ENCODE measurements at places on chromosomes 16 and 17.

DNA sequence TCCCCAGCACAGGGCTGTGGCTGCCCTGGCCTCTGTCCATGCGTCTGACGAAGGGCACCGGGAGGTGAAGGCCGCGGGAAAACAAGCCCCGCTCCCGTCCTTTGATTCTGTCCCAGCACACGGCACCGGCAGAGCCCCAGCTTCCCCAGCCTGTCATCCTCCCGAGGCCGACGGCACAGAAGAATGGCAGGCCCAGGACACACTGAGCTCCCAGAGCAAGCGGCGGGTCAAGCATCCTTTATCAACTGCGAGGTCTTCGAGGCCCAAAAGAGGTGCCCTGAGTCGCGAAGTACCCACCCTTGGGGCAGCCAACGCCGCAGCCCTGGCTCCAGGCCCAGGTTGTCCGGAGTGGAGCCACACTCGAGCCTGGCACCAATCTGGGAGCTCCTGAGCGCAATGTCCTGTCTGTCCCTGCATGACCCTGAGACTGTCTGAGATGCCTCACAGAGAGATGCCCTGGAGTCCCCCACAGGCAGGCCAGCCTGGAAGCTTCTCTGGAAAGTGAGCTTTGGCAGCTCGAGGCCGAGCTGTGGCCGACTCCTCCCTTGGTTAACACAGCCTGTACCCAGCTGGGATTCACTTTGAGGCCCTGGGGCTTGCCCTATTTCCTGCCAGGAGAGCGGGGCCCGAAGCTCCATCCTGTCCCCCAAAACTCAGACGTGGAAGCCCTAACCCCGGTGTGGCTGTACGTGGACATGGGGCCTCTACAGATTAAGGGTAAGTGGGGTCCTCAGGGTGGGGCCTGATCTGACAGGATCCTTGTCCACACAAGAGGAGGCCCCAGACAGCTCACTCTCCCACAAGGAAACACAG, 23.3 kb downstream of the SLC7A5 start:
- DNase-seq, result no peak

DNA sequence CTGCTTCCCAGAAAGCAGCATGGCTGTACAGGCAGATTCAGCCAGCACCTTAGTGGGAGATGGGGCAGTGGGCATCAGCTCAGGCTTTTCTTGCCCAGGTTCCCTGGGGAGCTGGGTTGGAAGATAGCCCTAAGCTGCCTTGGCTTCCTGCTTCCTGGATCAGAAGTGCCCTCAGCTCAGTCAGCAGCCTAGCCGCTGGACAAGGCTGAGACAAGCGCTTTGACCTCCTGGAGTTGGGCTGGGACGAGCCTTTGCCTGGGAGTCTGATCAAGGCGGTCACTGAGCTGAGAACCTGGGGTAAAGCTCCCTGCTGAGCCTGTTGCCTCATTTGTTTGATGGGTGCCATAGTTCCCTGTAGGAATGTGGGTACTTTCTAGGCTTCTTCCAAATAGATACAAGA, 190.0 kb downstream of the RAB11FIP4 start:
- DNase-seq, result peak; percentile 54

DNA sequence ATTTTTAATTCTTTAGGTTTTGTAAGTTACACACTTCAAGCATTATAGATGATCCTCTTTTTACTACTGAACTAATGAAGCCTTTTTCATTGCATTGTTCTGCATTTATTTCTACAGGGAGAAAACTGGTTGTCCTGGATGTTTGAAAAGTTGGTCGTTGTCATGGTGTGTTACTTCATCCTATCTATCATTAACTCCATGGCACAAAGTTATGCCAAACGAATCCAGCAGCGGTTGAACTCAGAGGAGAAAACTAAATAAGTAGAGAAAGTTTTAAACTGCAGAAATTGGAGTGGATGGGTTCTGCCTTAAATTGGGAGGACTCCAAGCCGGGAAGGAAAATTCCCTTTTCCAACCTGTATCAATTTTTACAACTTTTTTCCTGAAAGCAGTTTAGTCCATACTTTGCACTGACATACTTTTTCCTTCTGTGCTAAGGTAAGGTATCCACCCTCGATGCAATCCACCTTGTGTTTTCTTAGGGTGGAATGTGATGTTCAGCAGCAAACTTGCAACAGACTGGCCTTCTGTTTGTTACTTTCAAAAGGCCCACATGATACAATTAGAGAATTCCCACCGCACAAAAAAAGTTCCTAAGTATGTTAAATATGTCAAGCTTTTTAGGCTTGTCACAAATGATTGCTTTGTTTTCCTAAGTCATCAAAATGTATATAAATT, 53.0 kb downstream of the TUBD1 start:
- DNase-seq, result peak; percentile 35

DNA sequence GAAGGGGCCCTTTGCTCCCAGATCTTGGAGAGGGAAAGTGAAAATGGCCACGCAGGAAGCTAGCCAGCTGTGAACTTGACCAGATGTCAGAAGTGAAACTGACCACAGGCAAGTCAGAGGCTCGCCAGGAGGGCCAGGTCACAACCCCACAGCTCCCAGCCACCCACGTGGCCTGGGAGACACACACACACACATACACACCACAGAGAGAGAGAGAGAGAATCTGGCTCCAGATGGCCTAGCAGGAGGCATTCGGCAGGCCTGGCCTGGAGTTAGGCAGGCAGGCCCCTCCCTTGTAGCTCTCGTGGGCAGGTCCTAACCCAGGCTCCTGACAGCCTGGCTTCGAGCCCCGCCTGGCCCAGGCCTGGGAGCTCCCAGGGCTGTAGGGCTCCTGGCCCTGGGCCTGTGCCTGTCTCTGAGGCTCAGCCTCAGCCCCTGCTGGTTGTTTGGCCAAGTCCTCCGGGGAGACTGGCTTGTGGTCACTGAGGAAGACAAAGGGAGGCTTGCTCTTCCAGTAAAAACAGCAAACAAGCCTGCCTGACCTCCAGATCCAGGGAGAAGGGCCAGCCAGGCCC, 20.2 kb downstream of the NGFR start:
- DNase-seq, result peak; percentile 99

DNA sequence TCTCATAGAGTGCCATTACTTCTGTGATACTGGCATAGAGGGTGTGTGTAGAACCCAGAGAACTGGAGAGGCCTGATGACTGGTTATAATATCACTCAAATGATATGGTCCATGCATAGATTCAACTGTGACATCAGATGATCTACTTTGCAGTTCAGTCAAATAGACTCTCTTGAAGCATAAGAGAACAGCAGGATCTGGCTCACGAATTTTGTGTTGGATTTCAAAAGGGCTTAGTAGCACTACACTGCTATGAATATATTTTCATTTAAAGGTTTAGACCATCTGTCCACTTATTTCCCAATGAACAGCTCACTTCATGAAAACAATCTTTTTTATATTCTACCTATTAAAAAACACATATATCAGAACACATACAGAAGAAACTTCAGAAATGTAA, 119.7 kb downstream of the KIF2B start:
- no peak for DNase-seq

GRCh38 chr17:59846394-59847165, 46.2 kb downstream of the TUBD1 start:
- DNase-seq, result peak; percentile 92

- peak; percentile 84 for DNase-seq
Observed at GRCh38 chr17:40560592-40561293, 4.5 kb downstream of the CCR7 start.

Measured in fibroblast of mammary gland (primary cell).